ENCODE measurements at places on chromosomes 12 and 14. TPM values are rescaled to one million over a fixed set of nuclear protein-coding genes. Genes with fewer than 3 reads are reported as not detected.

FAM186B gene
- total RNA-seq = 0.11 TPM

ADAMTS20 gene
- total RNA-seq = not detected

ZFP36L1 gene
- total RNA-seq = 128 TPM

CSRP2 gene
- 0.77 TPM for total RNA-seq

ITPR2 gene
- total RNA-seq = 24.0 TPM

KRT3 gene
- not detected for total RNA-seq

GRCh38 chr12:96882862-96883261 is 24.2 kb upstream of the NEDD1 start:
- no peak overlapping the region for H3K27ac ChIP-seq
- H3K27me3 ChIP-seq = no peaks in the 10 kb centered on the region
- no peaks in the 10 kb centered on the region for H3K36me3 ChIP-seq
- no peak for DNase-seq
- no peaks in the 10 kb centered on the region for H3K4me1 ChIP-seq

DNA sequence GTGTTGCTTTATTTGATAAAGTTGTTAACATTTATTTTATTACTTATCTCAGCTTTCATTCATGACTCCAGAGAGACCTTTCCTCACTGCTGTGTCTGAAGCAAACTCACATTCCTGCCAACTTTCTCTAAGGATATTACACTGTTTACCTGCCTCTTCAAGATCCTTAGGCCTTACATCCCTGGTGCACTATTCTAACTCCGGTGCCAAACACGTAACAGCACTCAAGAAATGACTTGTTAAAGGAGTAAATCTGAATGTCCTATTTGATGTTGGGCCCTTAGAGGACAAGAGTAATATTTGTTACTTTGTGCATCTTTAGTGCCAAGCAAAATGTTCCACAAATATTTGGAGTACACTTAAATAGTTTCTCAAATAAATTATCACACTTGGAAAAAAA is 324.1 kb upstream of the FLRT2 start:
- no peak overlapping the region for H3K4me3 ChIP-seq
- no peaks in the 10 kb centered on the region for H3K36me3 ChIP-seq
- H3K27me3 ChIP-seq = no peaks in the 10 kb centered on the region
- no peaks in the 10 kb centered on the region for H3K4me1 ChIP-seq
- no peak for DNase-seq
- no peak overlapping the region for H3K27ac ChIP-seq

DNA sequence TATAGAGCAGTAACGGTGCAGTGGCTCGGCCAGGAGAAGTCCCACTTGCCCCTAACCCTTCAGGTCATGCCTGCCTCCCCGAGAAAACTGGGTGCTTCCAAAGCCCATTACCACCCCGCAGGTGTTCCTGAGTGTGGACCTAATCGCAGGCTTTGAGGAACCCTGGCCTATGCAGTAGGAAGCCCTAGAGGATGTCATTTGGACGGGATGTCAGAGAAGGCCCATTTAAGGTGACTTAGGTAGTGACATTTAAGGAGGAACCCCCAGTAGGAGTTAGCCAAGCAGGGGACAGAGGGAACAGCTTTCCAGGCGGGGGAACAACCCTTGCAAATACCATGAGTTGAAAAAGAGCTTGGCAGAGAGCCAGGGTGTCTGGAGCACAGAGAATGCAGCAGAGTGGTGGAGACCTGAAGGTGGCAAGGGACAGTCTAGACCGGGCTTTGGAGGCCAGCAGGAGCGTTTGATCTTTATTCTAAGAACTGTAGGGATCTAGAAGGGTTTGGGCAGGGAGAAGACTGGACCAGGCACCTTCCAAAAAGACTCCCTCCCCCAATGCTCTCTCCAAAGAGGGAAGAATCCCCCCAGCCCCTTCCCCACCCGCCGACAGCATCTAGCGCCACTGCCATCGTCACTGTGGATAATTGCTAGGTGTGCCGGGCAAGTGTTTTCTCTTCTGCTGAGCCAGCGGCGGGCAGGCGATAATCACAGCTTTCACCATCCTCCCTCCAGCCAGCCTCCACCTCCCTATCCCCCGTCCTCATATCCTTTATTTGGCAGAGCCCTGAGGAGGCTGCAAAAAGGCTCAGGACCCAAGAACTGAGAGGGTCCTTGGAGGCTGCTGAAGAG is 33.3 kb upstream of the BEGAIN start:
- no peaks in the 10 kb centered on the region for H3K36me3 ChIP-seq
- H3K4me3 ChIP-seq = no peak overlapping the region
- H3K4me1 ChIP-seq = peaks cover 18% of the 10 kb centered on the region
- no peaks in the 10 kb centered on the region for H3K27me3 ChIP-seq

DNA sequence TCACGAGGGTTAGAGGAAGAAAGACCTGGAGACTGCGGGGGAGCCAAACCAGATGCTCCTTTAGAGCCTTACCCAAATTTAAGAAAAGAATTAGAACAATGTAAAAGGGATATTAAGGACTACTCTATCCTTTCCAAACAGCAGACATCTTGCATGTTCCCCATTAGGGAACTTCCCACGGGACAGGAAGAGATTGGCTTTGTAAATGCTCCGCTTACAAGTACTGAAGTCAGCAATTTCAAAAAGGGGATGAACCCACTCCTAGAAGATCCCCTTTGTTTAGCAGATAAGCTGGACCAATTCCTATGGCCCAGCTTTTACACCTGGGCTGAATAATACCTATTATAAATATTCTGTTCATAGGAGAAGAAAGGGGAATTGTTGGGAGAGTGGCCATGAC is 74.2 kb downstream of the APOBEC1 start:
- H3K36me3 ChIP-seq = no peaks in the 10 kb centered on the region
- no peak for DNase-seq
- no peak overlapping the region for H3K27ac ChIP-seq

GRCh38 chr14:70706177-70706576 is 64.5 kb downstream of the TTC9 start:
- no peak overlapping the region for H3K27ac ChIP-seq
- H3K4me1 ChIP-seq = no peaks in the 10 kb centered on the region
- DNase-seq = no peak
- no peak overlapping the region for H3K4me3 ChIP-seq
- no peaks in the 10 kb centered on the region for H3K27me3 ChIP-seq

DNA sequence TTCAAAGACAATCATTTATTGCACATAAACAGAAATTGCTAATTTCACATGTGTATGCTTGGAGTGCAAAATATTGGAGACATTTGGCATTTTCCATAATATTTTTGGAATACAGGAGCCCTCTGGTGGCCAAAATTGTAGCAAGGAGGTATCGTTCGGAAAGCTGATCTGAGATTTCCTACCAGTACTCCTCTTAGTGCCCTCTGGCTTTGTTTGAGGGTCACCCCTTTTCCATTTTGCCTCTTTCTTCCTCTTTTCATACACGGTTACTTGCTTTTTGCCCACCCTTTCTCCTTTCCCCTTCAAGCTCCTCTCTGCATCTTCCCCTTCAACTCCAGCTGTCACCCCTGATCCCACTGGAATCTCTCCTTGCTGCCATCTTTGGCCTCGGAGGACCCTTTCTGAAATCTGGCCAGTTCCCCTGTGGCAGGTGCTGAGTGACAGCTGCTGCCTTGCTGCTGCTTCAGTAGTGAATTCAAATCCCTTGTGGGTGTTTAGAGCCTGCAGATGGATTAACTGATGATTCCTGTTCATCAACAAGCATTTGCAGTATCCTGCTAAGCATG is 164.6 kb upstream of the PARP11 start:
- no peaks in the 10 kb centered on the region for H3K4me1 ChIP-seq
- no peaks in the 10 kb centered on the region for H3K36me3 ChIP-seq
- no peak overlapping the region for H3K4me3 ChIP-seq

DNA sequence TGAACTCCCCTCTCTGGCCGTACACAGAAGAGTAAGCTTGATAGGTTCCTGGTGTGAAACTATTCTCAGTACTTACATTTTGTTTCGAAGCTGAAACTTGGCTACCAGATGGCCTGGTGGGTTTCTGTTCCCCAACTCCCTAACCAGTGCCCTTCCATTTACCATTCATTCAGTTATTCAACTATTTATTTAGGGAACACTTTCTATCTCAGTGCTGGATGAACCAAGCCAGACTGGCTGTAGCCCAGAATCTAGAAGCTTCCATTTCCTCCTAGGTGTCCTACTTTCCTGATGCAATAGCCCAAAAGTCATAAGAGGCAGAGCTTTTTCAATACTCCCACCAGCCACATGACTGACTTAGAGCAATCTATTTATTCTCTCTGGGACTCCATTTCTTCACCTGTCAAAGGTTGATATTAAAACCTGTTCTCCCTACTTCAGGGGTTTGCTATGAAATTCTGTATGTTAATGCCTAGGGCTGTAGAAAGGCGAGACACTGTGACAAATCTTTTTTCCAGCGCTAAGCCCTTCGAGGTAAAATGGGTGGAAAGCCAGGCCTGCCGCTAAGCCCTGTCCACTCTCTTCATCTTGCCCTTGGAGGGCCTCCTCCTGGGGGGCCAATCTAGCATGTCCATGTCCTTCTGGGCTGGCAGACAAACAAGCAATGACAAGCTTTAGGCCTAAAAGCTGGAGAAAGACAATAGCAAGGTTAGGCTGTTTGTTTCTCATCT is 8.1 kb upstream of the IRF2BPL start:
- H3K27ac ChIP-seq = no peak overlapping the region
- no peaks in the 10 kb centered on the region for H3K27me3 ChIP-seq
- no peak overlapping the region for H3K4me3 ChIP-seq
- H3K4me1 ChIP-seq = peaks cover 72% of the 10 kb centered on the region
- H3K36me3 ChIP-seq = no peaks in the 10 kb centered on the region
- no peak for DNase-seq

DNA sequence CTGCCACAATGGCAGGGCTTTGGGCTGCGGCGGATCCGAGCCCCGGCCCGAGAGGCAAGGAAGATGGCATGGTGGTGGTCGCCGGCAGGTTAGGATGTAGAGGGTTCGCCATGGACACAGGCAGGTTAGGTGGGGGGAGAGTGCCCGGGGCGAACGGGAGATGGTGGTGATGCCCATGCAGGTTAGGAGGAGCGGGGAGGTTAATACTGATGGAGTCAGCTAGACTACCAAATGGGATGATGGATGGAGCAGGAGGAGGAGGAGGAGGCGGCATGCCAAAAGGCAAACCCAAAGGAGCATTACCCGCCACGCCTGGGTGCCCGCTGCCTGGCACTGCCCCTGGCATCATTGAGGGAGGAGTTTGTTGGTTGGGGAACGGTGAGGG is 6.2 kb downstream of the MYL6 start:
- no peak for DNase-seq
- peaks cover 61% of the 10 kb centered on the region for H3K36me3 ChIP-seq
- H3K27me3 ChIP-seq = no peaks in the 10 kb centered on the region

GRCh38 chr12:43733687-43734086 is 24.9 kb downstream of the PUS7L start:
- H3K4me1 ChIP-seq = no peaks in the 10 kb centered on the region
- H3K27me3 ChIP-seq = no peaks in the 10 kb centered on the region
- H3K27ac ChIP-seq = no peak overlapping the region
- no peak overlapping the region for H3K4me3 ChIP-seq
- no peak for DNase-seq
- peaks cover 9% of the 10 kb centered on the region for H3K36me3 ChIP-seq

DNA sequence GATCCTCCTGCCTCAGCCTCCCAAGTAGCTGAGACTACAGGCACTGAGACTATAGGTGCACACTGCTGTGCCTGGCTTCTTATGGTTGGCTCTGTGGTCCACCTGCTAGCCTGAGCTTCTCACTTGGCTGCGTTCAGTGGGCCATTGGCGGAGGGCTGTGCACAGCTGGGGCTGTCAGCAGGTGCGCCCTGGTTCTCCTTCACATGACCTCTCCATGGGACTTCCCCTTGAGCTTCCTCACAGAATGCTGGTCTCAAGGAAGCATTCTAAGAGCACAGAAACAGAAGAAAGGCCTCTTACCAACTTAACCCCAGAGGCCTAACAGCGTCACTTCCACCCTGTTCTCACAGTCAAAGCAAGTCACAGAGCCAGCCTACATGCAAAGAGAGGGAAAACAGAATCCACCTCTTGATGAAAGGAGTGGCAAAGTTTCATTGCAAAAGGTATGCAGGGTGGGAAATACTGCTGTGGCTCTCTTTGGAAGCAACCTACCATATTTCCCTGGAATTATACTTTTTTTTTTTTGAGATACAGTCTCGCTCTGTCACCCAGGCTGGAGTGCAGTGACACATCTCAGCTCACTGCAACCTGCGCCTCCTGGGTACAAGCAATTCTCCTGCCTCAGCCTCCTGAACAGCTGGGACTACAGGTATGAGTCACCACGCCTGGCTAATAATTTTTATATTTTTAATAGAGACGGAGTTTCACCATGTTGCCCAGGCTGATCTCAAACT is 9.3 kb downstream of the RILPL2 start:
- peak overlapping the region; percentile 48 for H3K27ac ChIP-seq
- peak; percentile 17 for DNase-seq
- peaks cover 11% of the 10 kb centered on the region for H3K4me1 ChIP-seq
- no peaks in the 10 kb centered on the region for H3K27me3 ChIP-seq
- no peak overlapping the region for H3K4me3 ChIP-seq

GRCh38 chr12:115255257-115255656 is 571.3 kb upstream of the TBX3 start:
- H3K4me3 ChIP-seq = no peak overlapping the region
- no peaks in the 10 kb centered on the region for H3K27me3 ChIP-seq
- DNase-seq = no peak
- H3K4me1 ChIP-seq = no peaks in the 10 kb centered on the region
- no peak overlapping the region for H3K27ac ChIP-seq

DNA sequence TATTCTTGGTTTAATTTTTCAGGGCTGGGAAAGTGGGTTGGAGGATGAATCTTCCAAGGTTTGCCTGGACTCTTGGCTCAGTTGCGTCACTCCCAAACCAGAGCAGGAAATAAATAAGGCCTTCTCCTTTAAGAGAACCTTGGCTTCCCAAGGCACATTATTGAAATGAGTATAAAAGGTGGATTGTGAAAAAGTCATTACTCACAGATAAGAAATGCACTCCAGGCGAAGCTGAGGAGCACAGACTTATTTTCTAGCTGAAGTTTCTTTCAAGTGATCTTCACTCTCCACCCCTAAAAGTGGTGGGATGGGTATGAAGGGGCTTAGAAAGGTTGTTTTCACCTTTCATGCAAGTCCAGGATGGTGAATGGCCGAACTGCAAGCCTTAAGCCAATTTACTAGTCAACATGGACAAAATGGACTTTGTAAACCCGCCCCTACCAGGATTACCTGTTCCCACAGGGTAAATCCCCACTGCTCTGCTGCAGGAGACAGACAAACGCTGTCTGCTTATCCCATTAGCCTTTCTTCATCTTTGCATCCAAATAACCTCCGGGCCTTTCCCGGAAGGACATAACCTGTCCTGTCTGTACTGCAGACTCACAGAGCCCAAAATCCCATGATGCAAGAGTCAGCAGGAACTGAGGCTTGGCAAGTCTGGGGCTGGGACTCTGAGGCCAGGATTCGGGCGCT is 207.6 kb downstream of the BCL11B start:
- no peak overlapping the region for H3K4me3 ChIP-seq
- H3K27me3 ChIP-seq = no peaks in the 10 kb centered on the region
- DNase-seq = no peak
- H3K36me3 ChIP-seq = no peaks in the 10 kb centered on the region
- H3K27ac ChIP-seq = no peak overlapping the region
- no peaks in the 10 kb centered on the region for H3K4me1 ChIP-seq

- H3K4me1 ChIP-seq = peaks cover 25% of the 10 kb centered on the region
- no peaks in the 10 kb centered on the region for H3K36me3 ChIP-seq
- no peak for DNase-seq
Observed at GRCh38 chr12:120710805-120711296, 593 bp downstream of the UNC119B start.
